Activated T-cell treated with anti-CD3 and anti-CD28 coated beads, Interleukin-2, amount 50 U/mL, for 4 hours (primary cell): ENCODE measurements at places on chromosomes 12 and 14.

- DNase-seq: no peak
These were observed 73.6 kb downstream of the RFLNA start for GRCh38 chr12:124368421-124369032.

- no peak for DNase-seq
These were observed 2.4 kb upstream of the ERC1 start for GRCh38 chr12:988646-989045.

- no peak for DNase-seq
These were observed 197.2 kb downstream of the FOXA1 start for GRCh38 chr14:37397941-37398215.

- DNase-seq: no peak
These were observed 640 bp upstream of the ZFYVE1 start for GRCh38 chr14:73027546-73027945.
